ENCODE measurements at places on chromosomes 13 and 19.

DNA sequence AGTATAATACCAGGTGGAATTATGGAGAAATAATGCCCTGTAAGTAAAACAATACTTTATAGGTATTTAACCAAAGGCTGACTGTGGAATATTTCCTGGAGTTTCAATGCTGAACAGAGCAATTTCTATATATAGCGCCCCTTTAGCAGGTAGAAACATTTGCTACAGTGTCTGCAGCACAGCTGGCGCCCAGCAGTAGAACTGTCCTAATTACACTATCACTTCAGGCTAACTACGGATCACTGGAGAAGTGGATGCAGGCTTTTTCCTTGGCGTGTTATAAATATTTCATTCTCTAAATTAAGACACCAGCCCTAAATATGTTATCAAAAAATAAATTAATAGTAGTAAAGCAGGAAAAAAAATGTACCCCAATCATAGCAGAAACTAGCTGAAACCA is 3.1 kb downstream of the SHISA2 start:
- DNase-seq = no peak

GRCh38 chr13:40615619-40616018 is 50.8 kb downstream of the FOXO1 start:
- no peak for DNase-seq

DNA sequence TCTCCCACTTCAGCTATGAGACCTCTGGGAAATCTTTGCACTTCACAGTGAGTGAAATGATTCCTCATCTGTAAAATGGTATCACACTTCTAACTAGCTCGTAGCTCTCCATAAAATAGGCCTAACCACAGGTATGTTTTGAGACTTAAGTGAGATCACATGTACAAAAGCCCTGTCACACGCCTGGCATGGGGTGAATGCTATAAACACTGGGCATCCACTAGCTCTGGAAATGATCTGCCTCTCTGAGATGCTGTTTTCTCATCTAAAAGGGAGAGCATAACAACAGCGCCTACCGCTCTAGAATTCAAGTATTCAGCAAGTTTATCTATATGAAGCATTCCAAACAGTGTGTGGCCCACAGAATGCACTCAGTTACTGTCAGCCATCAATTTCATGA is 2.2 kb downstream of the AKT2 start:
- DNase-seq = no peak

DNA sequence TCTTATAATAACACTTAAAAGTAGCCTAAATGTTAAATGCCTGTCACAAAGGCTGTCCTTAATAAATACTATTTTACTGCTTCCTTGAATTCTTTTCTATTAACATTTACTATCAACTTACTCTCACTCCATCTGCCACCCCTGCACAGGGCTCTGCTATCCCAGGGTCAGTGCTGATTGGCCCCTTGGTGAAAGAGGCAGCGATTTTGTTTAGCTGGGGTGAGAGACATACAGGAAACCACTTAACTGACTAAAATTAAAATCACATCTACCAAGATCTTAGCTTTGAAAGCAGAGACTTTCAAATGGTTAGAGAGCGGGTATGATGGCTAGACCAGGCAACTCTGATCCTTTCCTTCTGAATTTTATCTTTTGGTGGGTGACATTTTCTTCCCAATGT is 149.9 kb upstream of the HTR2A start:
- no peak for DNase-seq

DNA sequence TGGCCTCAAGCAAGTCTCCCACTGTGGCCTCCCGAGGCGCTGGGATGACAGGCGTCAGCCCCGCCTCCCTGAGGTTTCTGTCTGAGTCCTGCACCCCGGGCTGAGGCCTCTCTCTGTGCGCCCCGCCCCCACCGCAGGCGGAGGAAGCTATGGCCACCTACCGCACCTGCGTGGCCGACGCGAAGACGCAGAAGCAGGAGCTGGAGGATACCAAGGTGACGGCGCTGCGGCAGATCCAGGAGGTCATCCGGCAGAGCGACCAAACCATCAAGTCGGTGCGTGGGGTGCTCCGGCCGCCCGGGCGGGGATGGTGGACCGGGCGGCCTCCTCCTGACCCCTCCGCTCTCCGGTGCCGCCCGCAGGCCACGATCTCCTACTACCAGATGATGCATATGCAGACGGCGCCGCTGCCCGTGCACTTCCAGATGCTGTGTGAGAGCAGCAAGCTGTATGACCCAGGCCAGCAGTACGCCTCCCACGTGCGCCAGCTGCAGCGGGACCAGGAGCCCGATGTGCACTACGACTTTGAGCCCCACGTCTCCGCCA is 12.7 kb downstream of the ARHGAP45 start:
- no peak for DNase-seq

GRCh38 chr19:37506387-37507166 is at the start of gene ZNF793:
TSS of gene ZNF793 (plus strand) at chr19:37506939. CDS start at chr19:37523440, 16,501 bp downstream.
- peak; percentile 78 for DNase-seq

DNA sequence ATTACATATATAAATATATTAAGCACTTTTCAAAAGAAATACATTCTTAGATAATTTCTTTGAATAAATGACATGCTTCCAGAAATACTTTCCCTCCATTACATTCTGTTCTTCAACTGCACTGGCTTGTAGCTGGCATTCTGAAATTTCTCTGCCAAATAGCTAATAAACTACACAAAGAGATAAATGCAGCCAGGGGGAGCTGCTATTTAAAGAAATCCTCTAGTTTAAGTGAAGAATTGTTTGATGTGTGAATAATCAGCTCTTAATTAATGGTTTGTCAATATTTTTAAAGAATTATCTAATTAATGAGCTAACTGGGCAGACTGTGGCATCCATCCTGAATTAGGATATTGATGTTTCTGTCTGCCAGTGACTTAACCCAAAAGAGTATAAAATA is 30.7 kb downstream of the SLC7A1 start:
- no peak for DNase-seq

GRCh38 chr19:41411968-41412265 is 14.3 kb downstream of the BCKDHA start:
- no peak for DNase-seq

DNA sequence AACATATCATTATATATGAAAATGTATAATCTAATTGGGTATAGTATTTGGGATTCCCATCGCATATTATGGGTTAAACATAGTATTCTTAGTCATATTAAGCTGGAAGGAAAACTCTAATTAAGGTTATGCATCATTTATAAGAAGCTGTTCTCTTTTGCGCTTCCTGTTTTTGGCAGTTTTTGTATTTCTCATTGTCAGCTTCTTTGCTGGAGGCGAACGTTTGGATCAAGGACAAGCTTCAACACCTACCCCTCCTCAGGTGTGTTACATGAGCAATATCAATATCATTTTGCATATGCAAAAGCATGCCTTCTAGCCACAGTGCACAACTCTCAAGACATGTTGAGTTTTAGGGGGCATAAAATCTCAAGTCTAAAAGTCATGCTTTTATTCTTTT is 439.8 kb downstream of the TDRD3 start:
- no peak for DNase-seq

DNA sequence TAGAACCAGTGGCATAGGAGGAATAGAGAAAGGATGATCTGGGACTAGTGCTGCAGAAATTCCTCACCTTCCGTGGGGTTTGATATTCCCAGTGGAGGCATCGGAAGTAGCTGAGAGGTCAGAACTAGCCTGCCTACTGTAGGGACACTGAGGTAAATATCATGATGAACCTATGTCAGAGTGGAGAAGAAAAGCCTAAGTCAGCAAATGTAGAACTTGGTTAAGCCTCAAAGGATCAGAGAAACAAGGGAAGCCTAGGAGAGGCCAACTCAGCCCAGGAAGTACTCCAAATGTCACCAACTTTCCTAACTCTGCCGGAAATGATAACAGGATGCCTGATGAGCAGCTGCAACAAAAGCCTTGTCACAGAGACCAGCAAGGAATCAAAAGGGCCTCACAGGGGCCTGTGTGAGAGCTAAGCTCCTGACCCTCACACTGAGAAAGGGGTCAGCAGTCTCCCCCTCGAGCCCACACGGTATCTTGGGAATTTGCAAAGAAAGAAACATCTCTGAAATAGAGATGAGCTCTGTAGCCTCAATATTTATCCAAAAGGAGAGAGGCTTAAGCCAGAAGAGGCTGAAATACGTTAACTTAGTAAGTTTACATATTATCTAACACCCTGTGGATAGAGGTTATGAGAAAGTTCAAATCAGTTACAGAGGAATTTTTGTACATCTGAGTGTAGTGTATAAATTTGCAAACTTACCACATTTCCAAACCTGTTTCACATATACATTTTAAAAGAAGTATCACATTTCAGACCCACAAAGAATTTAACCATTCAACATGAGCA is 1064.3 kb downstream of the DIAPH3 start:
- DNase-seq = no peak

GRCh38 chr13:58617880-58618665 is 986.5 kb downstream of the PCDH17 start:
- no peak for DNase-seq

DNA sequence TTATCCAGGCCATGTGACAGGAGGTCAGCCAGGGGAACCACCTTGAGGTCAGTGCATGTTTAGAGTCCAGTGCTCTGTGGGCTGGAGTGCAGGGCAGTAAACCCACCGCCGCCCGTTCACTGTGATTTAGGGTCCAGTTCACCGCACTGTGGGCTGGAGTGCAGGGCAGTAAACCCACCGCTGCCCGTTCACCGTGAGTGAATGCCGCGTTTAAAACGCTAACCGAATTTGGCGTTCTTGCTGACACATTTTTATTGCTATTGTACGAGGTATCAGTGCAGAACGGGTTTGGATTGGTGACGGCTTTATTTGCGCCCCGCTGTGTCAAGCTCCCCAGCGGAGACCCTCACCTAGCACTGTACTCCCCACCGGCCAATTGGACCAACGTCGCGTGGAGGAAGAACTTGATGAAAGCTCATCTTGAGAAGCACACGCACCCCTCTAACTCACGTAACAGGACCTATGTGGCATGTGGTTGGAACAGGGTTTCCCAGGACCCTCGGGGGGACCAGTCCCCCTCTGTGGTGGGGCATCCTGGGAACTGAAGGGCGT is 27.9 kb downstream of the C13orf46 start:
- no peak for DNase-seq

- peak; percentile 73 for DNase-seq
Observed at GRCh38 chr13:77697217-77698103, at the start of gene SLAIN1. TSS of gene SLAIN1 (plus strand) at chr13:77697687. CDS start at chr13:77697914, 227 bp downstream.

GRCh38 chr19:54155694-54156093 is 3.8 kb downstream of the LENG1 start:
- DNase-seq = no peak

- DNase-seq = no peak
Observed at GRCh38 chr19:18475004-18475453, 37.1 kb upstream of the ISYNA1 start.

DNA sequence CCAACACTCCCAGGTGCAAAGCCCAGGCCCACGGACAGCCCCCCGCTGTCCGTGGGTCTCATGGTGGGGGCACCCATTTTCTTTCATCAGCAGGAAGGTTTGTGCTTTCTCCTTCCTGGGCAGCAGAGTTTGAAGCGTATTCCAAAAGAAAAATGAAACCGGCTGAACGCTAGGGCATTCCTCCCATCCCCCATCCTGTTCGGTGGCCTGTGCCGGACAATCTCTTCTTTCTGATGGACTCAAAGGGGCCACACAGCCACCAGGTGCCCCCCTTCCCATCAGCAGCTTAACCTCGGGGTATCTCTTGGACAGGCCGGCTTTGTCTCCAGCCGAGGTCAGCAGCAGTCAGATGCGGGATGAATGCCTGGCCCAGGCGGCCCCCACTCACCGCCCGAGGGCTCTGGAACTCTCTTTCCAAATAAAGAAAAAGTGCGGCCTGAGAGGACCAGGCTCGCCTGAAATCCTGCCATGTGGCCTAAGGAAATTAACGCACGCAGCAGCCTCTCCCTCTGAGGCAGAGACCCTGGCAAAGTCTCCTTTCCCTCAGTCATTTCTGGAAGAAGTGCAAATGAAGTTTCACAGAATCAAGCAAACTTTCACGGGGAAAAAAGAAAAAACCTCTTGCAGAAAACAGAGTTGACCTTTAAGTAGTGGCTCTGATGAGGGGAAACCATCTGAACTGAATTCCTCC is 67.8 kb downstream of the RASA3 start:
- DNase-seq = no peak

DNA sequence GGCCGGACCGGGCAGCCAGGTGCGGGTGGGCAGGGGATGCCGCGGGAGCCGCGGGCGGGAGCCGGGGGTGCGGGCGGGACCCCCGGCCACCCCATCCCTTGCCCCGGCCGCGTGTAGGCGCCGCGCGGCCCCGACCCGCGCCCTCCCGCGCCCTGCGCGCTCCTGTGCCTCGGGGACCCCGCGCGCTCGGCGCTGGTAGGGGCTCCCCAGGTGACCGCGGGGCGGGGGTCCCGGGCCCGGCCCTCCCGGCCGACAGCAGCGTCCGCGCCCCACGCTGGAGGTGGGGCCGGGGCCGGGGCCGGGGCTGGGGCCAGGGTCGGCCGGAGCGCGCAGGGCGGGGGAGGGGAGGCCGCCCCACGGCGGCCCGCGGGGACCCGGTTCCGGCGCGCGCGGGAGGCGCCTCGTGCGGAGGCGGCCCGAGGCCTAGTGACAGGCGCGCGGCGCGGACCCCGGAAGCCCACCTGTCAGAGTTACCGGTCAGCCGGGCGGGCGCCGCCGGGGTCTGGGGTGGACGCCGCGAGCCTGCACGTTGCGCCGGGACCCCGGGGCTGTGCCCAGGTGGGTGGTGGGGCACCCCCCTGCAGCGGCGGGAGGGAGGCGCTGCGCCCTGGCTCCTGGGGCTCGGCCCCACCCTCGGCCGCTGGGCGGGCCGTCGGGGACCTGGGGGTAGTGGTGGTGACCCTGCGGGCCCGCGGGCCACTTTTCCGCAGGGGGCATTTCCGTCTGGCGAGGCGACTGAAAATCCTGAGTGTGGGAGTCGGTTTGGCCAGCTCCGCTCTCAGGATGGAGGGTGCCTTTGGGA is 518 bp downstream of the TFDP1 start:
- DNase-seq = peak; percentile 7

GRCh38 chr19:872266-872951 is 12.9 kb downstream of the CFD start:
- peak; percentile 69 for DNase-seq

DNA sequence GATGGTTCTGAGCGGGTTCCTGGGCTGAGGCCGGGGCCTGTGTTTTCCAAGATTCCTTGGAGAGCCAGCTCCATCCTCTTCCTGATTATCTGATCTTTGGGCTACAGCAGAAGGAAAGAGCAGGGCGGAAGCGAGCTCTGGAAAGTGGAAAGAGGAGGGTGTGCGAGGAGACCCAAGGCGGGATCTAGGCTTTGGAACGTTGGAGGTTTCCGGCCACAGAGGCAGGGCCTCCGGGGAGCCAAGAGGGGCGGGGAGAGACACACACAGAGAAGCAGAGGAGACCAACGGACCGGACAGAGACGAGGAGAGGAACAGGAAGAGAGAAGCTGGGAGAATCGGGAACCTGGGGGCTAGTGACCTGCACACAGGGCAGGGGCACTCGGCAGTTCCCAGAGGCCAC is at the start of gene CLEC11A:
CLEC11A (plus strand) TSS at position 296 of the 400 bp plus-strand sequence. CDS start 162 bp downstream, outside the sequence.
- DNase-seq = no peak

Data from activated CD4-positive, alpha-beta T cell treated with anti-CD3 and anti-CD28 coated beads for 1 hour (primary cell).